ENCODE measurements at places on chromosomes 6 and 20.

GRCh38 chr20:36493801-36494114 lies 47.6 kb upstream of the MYL9 start:
- no peak for DNase-seq

DNA sequence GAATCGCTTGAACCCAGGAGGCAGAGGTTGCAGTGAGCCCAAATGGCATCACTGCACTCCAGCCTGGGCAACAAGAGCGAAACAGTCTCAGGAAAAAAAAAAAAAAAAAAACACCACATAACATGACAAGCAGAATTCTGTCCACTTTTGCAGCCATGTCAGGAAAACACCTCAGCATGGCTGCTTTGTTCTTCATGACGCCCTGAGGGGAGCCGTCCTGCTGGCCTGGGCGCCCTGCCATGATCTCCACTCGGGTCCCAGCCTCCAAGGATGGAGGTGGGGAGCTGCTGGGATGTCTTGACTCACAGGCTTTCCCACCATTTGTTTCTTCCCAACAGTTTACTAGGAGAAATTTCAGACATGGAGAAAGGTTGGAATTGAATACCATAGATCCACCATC lies 42.2 kb downstream of the SNX9 start:
- no peak for DNase-seq

- no peak for DNase-seq
Measured at GRCh38 chr20:7406671-7407070, 533.6 kb downstream of the HAO1 start.

GRCh38 chr20:8079976-8080375 lies 52.1 kb upstream of the PLCB1 start:
- no peak for DNase-seq

- DNase-seq = no peak
Measured at GRCh38 chr6:6769466-6769865, 180.9 kb downstream of the LY86 start.

- DNase-seq = no peak
Measured at GRCh38 chr20:1711826-1712601, 54.4 kb upstream of the SIRPG start.

DNA sequence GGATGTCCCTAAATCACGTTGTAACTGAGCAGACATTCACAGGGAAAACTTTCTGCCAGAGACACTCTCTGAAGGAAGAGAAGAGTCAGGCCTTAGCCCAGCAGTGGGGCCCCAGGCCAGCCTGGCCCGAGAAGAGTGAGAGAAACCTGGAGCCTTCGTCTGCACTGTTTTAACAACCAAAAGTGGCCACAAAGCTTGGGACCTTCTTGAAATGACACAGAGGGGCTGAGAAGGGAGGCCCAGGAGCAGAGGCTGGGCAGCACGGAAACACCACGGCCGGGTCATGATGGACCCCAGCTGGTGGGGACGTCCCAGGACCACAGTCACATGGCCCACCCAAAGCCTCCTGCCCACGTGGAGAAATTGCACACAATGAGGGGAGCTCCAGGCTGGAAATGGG lies 126.8 kb upstream of the THBS2 start:
- no peak for DNase-seq

DNA sequence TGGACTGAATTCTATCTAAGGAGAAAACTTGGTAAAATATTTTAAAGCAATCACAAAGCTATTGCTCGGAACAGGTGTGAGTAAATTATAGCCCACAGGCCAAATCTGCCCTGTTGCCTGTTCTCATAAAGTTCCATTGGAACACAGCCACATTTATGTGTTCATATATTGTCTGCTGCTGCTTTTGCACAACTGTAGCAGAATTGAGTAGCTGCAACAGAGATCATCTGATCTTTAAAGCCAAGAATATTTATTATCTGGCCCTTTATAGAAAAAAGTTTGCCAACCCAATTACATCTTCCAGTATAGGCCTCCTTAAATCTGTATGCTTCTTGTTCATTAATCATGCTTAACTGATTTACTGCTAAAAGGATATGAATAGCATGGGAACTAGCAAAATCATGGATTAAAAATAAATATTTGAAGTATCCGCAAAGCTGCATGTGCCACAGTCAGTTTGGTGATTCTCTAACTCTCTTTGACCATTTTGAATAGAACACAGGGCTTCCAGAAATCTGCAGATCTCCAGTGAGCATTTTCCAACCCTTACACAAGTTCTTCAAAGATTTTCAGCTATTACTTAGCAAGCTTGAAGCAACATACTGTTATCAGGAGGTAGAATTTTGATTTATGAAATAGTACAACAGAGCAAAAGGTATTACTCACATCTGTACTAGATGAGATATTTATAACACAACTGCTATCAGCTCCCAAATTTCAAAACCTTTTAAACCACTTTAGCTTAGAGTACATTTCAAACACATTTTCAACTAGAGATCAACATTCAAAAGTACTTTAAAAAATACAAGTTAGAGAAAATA lies 312.6 kb upstream of the ID4 start:
- no peak for DNase-seq

DNA sequence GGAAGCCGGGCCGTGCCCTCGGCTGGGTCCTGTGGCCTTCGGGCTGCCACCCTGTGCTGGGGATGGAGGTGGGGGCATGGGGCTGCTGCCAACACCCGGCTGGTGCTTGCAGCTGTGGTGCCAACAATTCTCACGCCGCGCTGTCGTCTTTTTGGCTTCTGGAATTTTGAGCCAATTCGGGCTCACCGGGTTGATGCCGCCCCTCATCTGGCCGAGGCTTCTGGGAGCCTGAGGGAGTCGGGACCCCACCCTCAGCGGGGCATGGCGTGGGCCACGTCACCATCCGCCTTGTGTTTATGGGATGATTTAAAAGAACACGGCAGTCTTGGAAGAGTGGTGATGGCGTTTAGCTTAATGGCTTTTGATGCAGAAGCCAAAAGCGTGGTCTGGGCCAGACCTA lies 8.7 kb upstream of the NPBWR2 start:
- DNase-seq = no peak

GRCh38 chr6:17851720-17852161 lies 135.7 kb downstream of the KIF13A start:
- no peak for DNase-seq

GRCh38 chr6:52536424-52536916 lies 40.4 kb downstream of the TRAM2 start:
- no peak for DNase-seq

- DNase-seq = no peak
Measured at GRCh38 chr6:53795702-53796450, 1.1 kb downstream of the LRRC1 start.

DNA sequence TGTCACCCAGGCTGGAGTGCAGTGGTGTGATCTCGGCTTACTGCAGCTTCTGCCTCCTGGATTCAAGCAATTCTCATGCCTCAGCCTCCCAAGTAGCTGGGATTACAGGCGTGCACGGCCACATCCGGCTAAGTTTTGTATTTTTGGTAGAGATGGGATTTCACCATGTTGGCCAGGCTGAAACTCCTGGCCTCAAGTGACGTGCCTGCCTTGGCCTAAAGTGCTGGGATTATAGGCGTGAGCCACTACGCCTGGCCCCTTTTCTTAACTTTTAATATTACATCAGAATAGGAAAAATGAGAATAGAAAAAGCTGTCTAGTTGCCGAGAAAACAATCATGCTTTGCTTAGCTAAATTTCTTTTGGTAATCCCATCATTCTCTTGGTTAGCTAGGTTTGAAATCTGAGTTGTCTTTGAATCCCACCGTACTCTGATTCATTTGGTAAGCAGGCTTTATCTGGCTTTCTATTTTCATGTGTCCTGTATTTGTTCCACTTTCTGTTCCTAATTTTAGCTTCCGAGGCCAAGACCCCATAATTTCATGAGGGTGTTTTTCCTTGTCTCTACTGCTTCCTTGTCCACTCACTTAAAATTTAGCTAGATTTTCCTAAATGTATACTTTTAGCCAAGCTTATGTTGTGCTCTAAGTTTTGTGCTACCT lies 83.5 kb downstream of the NCOA3 start:
- no peak for DNase-seq

DNA sequence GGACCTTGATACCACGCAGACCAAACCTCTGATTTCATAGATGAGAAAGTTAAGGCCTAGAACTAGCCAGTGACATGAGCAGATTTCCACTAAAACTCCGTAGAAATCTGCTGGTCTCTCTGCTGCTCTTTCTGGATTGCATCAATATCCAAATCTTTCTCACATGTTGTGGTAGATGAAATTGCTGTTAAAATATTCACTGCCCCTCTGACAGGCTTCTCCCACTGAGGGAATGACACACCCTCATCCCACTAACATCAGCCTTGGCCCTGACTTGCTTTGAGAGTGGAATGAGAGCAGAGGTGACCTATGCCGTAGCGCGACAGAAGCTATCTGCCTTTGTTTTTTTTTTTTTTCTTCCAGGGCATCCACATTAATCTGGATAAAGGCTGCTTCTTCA lies 20.4 kb upstream of the EXOC2 start:
- DNase-seq = no peak

GRCh38 chr6:2942914-2943563 lies 28.3 kb downstream of the SERPINB6 start:
- DNase-seq = no peak

DNA sequence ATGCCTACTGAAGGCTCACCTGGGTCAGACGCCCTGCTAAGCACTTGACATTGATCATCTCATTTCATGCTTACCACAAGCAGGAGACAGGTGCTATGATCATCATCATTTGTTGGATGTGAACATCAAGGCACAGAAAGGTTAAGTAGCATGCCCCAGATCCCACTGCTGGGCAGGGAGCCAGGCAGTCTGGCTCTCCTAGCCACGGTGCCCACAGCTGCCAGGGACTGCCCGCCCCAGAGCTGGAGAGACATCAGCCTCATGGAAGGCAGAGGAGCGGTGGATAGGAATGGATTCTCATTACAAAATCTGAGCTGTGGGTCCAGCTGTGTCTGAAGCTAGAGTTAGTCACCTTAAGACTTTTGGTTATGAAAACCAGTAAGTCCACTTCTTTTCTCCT lies 3.6 kb downstream of the SULF2 start:
- no peak for DNase-seq

DNA sequence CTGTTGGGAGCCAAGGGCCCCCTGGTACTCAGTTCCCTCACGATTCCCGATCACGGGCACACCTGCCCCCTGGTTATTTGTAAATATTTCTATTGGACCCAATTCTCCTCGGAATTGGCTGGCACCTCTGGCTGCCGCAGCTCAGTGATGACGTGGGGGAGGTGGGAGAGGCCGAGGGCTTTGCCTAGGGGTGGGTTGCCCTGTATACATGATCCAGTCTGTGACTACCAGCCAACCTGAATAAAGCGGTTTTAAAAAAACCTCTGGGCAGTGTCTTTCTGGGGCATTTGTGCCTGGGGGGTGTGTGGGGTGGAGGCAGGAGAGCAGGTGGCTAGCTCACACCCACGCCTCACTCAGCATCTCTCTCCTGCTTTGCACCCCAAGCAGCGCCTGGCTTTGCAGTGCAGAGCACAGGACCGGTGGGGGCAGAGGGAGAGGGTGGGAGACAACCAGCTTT lies 42.2 kb downstream of the VSTM2L start:
- no peak for DNase-seq

Data from NCI-H1930 (cell line).